Esophagus squamous epithelium (tissue), 5 donors: ENCODE measurements at places on chromosomes 16 and 17. TPM values are rescaled to one million over a fixed set of nuclear protein-coding genes. Genes with fewer than 3 reads are reported as not detected.

DNA sequence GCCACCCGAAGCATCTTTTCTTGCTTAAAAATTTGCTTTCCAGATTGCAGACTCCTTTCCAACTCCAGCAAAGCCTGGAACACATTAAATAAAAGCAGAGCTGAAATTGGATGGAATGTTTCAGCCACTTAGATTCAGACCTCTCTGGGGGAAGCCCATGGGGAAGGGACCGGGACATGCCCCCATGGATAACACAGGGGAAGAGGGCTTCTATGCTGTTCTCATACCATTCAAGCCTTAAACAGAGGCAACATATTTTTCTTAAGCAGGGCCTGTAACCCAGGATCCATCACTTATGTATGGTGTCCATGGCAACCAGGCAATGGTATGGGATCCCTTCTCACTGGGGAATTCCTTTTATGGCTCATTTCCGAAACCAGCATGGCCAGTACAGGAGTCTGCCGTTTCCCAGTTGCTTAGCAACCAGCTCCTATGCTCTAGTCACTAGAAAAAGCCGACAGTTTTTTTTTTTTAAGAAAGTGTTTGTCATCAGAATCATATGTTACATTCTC is 62.0 kb upstream of the MARCHF10 start:
- H3K36me3 ChIP-seq: no peaks in the 10 kb centered on the region
- H3K27ac ChIP-seq: no peak overlapping the region
- no peaks in the 10 kb centered on the region for H3K4me1 ChIP-seq
- DNase-seq: no peak
- H3K27me3 ChIP-seq: no peaks in the 10 kb centered on the region

DNA sequence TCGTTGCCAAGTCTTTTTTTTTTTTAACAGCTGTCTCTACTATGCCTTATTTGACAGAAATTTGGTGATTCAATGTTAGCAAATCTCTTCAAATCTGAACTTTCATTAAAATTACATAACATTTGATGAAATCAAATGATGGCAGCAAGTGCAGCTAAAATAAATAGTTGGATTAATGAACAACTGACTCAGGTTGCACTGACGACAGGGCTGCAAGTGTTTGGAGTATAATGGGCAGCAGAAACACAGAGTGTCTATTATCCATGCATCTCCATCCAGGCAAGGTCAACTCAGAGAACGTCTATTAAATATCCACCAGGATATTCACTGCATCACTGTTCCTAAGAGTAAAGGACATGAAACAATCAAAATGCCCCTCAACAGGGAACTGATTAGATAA is 109.8 kb downstream of the SLC39A11 start:
- DNase-seq: no peak
- no peaks in the 10 kb centered on the region for H3K4me1 ChIP-seq
- no peaks in the 10 kb centered on the region for H3K27me3 ChIP-seq
- H3K36me3 ChIP-seq: no peaks in the 10 kb centered on the region
- H3K4me3 ChIP-seq: no peak overlapping the region
- H3K27ac ChIP-seq: no peak overlapping the region

- no peaks in the 10 kb centered on the region for H3K27me3 ChIP-seq
- DNase-seq: no peak
- no peaks in the 10 kb centered on the region for H3K4me1 ChIP-seq
- no peaks in the 10 kb centered on the region for H3K36me3 ChIP-seq
- H3K27ac ChIP-seq: no peak overlapping the region
Measured at GRCh38 chr17:56125830-56126819, 27.1 kb upstream of the ANKFN1 start.

GRCh38 chr17:27506348-27507218 is 50.3 kb downstream of the KSR1 start:
- no peak for DNase-seq
- H3K36me3 ChIP-seq: peaks cover 31% of the 10 kb centered on the region
- peaks cover 51% of the 10 kb centered on the region for H3K4me1 ChIP-seq
- H3K4me3 ChIP-seq: no peak overlapping the region
- H3K27me3 ChIP-seq: no peaks in the 10 kb centered on the region
- no peak overlapping the region for H3K27ac ChIP-seq

- no peaks in the 10 kb centered on the region for H3K36me3 ChIP-seq
- no peak overlapping the region for H3K27ac ChIP-seq
- no peaks in the 10 kb centered on the region for H3K27me3 ChIP-seq
- H3K4me3 ChIP-seq: no peak overlapping the region
- DNase-seq: no peak
Measured at GRCh38 chr16:73955255-73955654, 341.4 kb upstream of the PSMD7 start.

GRCh38 chr16:67068212-67068753 is 39.3 kb downstream of the CBFB start:
- no peaks in the 10 kb centered on the region for H3K27me3 ChIP-seq
- H3K4me1 ChIP-seq: no peaks in the 10 kb centered on the region
- no peak overlapping the region for H3K27ac ChIP-seq
- peaks cover 6% of the 10 kb centered on the region for H3K36me3 ChIP-seq
- DNase-seq: no peak

Gene ARMC5
- 5.9 TPM for total RNA-seq

DNA sequence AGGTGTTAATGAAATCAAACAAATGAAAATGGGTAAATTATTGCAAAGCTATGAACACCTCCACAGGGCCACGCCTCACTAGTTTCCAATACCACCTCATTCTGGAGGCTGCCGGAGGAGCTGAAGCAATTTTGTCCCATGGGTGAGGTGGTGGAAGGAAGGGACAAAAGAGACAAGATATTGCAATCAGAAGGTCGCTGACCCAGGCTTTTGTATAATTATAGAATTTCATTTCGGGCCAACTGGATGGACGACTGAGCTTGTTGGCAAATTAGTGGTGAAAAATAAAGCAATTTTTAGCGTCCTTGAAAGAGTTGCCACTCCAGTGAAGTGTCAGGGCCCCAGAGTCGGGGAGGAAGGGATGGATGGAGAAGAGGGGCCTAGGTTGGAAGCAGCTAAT is 147.9 kb downstream of the CYLD start:
- H3K4me3 ChIP-seq: no peak overlapping the region
- no peaks in the 10 kb centered on the region for H3K36me3 ChIP-seq
- no peaks in the 10 kb centered on the region for H3K4me1 ChIP-seq
- H3K27me3 ChIP-seq: peaks cover 9% of the 10 kb centered on the region
- H3K27ac ChIP-seq: no peak overlapping the region

GRCh38 chr16:87460936-87461335 is 31.9 kb downstream of the ZCCHC14 start:
- no peaks in the 10 kb centered on the region for H3K36me3 ChIP-seq
- peaks cover 21% of the 10 kb centered on the region for H3K4me1 ChIP-seq
- no peak for DNase-seq
- no peaks in the 10 kb centered on the region for H3K27me3 ChIP-seq
- H3K27ac ChIP-seq: peak overlapping the region; percentile 78

Gene OR4D1
- total RNA-seq: not detected

DNA sequence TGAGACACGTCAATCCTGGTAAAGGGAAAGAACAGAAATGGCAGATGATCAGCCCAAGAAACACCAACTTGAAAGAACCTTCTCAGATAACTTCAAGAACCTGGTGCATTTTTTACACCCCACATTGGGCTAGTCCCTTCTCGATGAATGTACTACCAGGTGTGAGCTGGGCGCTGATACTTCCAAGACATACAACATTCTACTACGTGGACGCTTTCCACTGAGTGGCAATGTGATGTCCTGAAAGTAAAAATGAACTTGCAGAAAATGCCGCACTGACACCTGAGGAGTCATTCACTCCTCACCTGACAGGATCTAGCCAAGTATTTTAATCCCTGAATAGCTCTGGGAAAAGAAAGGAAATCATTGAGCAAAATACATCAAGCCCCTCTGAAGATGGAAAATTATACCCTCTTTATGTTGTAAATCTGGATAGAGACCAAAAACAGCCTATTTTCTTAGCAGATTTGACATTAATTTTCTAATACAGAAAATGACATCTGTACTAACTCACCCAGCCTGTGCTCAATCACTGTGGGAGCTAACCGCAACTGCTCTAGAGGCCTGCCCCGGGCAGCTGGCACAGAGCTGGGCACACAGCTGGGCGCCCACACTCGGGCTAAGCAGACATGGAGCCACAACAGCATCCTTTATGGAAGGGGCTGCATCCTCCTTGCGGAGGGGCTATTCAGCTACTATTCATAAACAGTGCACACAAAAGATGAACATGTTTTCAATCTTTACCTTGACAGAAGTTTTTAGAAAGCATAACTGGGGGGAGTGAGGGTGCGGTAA is 16.2 kb downstream of the SNN start:
- peaks cover 57% of the 10 kb centered on the region for H3K4me1 ChIP-seq
- peaks cover 17% of the 10 kb centered on the region for H3K36me3 ChIP-seq
- H3K27ac ChIP-seq: no peak overlapping the region
- no peak for DNase-seq

Gene WIPI1
- total RNA-seq: 23.0 TPM

- no peak overlapping the region for H3K27ac ChIP-seq
- H3K4me3 ChIP-seq: no peak overlapping the region
- H3K36me3 ChIP-seq: no peaks in the 10 kb centered on the region
- H3K4me1 ChIP-seq: no peaks in the 10 kb centered on the region
- no peaks in the 10 kb centered on the region for H3K27me3 ChIP-seq
Measured at GRCh38 chr17:11506635-11507034, 91.6 kb upstream of the DNAH9 start.

GRCh38 chr17:40301315-40301714 is 7.7 kb upstream of the RARA start:
- H3K4me1 ChIP-seq: peaks cover 16% of the 10 kb centered on the region
- H3K36me3 ChIP-seq: no peaks in the 10 kb centered on the region
- no peak overlapping the region for H3K27ac ChIP-seq
- H3K4me3 ChIP-seq: no peak overlapping the region
- no peaks in the 10 kb centered on the region for H3K27me3 ChIP-seq
- DNase-seq: no peak

- DNase-seq: no peak
- no peak overlapping the region for H3K4me3 ChIP-seq
- no peak overlapping the region for H3K27ac ChIP-seq
Measured at GRCh38 chr17:32484628-32485027, 2.2 kb upstream of the CDK5R1 start.

DNA sequence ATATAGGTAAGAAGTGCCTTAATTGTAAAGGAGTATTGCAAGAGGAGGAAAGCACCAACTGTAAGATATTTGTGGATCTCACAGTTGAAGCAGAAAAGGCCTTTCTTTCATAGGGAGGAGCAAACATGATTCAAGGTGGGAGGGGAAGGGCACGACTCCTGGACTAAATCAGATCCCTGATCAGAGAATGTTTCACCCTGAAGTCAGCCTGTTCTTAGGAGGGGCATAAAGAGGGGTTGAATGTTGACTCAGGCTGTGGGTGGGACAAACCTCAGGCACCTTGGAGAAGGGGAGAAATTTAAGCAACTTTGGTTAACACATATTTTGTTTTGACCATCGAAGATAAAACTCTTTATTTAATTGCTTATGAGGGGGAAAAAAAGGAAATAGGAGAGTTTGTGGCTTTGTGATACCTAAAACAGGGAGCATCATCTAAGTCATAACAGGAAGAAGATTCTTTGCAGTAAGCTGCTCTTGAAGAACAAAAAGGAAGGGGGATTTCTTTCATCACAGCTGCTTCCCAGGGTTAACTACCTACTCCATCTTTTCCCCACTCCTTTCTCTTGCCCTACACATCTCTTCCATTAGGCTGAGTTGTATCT is 158.6 kb upstream of the ZNF267 start:
- peaks cover 12% of the 10 kb centered on the region for H3K4me1 ChIP-seq
- no peak for DNase-seq
- H3K36me3 ChIP-seq: no peaks in the 10 kb centered on the region
- H3K27me3 ChIP-seq: no peaks in the 10 kb centered on the region
- H3K27ac ChIP-seq: no peak overlapping the region

Gene RFWD3
- 35.2 TPM for total RNA-seq

DNA sequence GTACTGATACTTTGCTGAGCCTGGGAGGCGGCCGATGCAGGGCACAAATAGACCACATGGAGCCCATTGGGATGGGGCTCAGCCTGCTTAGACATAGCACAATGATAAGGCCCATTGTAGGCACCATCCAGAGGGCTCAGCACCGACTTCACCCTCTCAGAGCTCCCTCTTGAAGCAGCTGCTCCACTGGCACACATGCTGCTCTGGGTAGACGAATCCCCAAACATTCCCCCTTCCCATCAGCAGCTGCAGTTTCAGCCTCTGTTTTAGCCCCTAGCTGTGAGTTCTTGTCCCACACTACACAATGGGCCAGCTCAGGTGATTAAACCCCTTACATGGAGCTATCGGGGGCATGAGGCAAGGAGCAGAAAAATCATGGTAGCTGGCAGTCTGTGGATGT is 174.1 kb downstream of the RGS9 start:
- H3K4me3 ChIP-seq: no peak overlapping the region
- H3K36me3 ChIP-seq: no peaks in the 10 kb centered on the region
- H3K27ac ChIP-seq: no peak overlapping the region
- no peaks in the 10 kb centered on the region for H3K4me1 ChIP-seq
- peaks cover 17% of the 10 kb centered on the region for H3K27me3 ChIP-seq

DNA sequence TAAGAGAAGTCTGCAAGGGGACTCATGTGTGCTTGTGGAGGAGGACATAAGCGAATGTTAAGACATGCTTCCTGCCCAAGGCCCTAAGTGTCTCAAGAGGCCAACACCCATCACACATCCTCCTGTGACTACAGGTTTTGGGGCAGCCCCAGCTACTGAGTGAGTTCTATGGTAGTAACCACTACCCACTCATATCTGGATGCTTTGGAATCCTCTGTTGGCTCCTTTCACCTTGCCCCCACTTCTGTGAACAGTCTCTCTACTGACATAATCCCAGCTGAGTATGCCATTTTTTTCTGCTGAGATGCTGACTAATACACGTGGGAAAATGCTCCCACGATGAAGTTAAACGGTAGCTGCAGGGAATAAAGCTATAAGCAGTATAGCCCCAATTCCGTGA is 153.5 kb downstream of the VPS53 start:
- H3K4me1 ChIP-seq: peaks cover 28% of the 10 kb centered on the region
- no peak overlapping the region for H3K27ac ChIP-seq
- DNase-seq: no peak
- H3K36me3 ChIP-seq: peaks cover 76% of the 10 kb centered on the region

DNA sequence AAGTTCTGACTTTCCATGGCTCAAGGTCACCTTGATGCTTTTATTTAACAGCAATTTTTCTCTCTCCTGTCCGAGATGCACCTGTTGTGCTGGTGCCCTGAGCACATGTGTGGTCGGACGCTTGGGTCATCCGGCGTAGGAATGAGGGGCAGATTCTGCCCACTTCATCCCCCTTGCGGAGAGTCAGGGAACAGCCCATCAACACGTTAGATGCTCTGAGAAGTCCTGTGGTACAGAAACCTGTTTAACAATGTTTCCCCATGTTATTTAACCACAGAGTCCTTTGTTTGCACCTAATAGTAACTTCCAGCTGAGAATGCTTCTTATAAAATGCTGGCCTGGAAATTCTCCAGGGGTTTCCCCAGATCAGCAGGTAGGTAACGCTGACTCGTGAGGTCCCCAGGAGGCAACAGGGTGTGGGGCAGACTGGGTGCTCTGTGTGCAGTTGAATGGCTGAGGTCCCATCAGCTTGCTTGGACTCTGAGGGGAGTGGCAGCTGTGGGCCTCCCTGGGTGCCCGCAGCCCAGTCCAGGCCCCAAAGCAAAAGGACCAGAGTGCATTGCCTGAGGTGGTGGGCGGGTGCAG is 17.8 kb downstream of the DOC2B start:
- no peaks in the 10 kb centered on the region for H3K36me3 ChIP-seq
- no peaks in the 10 kb centered on the region for H3K4me1 ChIP-seq
- H3K4me3 ChIP-seq: no peak overlapping the region

GRCh38 chr17:64259922-64260321 is 3.1 kb downstream of the TEX2 start:
- H3K4me3 ChIP-seq: no peak overlapping the region
- H3K36me3 ChIP-seq: no peaks in the 10 kb centered on the region
- peaks cover 49% of the 10 kb centered on the region for H3K4me1 ChIP-seq
- DNase-seq: no peak

Gene CPHXL2
- total RNA-seq: not detected

Gene TBC1D3C
- 0.15 TPM for total RNA-seq
